WTC11 (cell line): ENCODE measurements at places on chromosomes 11 and 22. TPM values are rescaled to one million over a fixed set of nuclear protein-coding genes. Genes with fewer than 3 reads are reported as not detected.
A peak's percentile ranks its signal among the peaks of the same experiment; 100 is the strongest.

The MUC2 gene
- total RNA-seq, result 0.07 to 0.60 TPM (median 0.22 TPM) in 3 replicates

The WNT11 gene
- 0.32 to 0.89 TPM (median 0.79 TPM) in 3 replicates for total RNA-seq

GRCh38 chr11:40129266-40129665, 1330.2 kb downstream of the LRRC4C start:
- DNase-seq, result no peak

DNA sequence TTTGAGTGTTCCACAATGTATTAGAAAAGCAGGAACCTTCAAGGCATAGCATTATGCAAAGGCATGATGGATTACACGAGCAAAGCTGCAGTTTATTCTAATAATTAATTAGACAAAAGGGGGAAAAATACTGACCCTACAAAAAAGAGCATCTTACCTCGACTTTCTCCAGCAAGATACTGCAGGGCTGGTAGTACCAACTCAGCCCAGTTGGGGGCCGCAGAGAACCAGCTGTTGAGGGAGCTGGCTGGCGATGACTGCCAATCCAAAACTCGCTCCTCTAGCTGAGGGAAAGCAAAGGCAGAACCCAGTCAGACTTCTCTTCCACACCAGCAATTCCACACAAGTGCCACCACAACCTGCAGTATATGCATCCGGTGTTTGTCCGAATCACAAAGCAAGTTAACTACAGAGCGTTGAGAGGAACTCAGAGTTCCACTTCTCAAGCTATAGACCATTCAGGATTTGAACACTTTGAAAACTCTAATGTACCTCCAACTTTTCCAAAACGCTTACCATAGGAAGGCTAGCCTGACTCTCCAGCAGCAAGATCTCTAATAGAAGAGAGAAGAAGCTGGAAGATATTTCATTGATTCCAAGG, 13.7 kb downstream of the NFRKB start:
- peak; percentile 74 for DNase-seq

GRCh38 chr11:96815236-96815635, 425.4 kb downstream of the JRKL start:
- no peak for DNase-seq

- DNase-seq, result no peak
These were observed 148.2 kb downstream of the SPATA19 start for GRCh38 chr11:133697161-133697560.

The RAG2 gene
- total RNA-seq, result not detected in 3 replicates

- DNase-seq, result no peak
These were observed 310.0 kb downstream of the DCDC1 start for GRCh38 chr11:31059529-31059928.
